ENCODE measurements at places on chromosomes 12 and 14. TPM values are rescaled to one million over a fixed set of nuclear protein-coding genes. Genes with fewer than 3 reads are reported as not detected.

Gene DLGAP5
- 0.38 TPM for total RNA-seq

Gene CLEC4D
- not detected for total RNA-seq

Gene RNASE4
- 4.7 TPM for total RNA-seq

Gene FNTB
- total RNA-seq: 6.8 TPM

Gene STAC3
- total RNA-seq: 0.26 TPM

Gene SERPINA10
- total RNA-seq: not detected

Gene GLIPR1L2
- total RNA-seq: 0.26 TPM

Gene TGM1
- 88.7 TPM for total RNA-seq

Gene ADAMTS20
- total RNA-seq: not detected

Gene CBLN3
- 0.53 TPM for total RNA-seq

Gene TBC1D30
- 2.6 TPM for total RNA-seq

Gene STAT2
- total RNA-seq: 47.9 TPM

Data from bronchial epithelial cell (primary cell).